ENCODE measurements at places on chromosomes 6 and 20.
A peak's percentile ranks its signal among the peaks of the same experiment; 100 is the strongest.

DNA sequence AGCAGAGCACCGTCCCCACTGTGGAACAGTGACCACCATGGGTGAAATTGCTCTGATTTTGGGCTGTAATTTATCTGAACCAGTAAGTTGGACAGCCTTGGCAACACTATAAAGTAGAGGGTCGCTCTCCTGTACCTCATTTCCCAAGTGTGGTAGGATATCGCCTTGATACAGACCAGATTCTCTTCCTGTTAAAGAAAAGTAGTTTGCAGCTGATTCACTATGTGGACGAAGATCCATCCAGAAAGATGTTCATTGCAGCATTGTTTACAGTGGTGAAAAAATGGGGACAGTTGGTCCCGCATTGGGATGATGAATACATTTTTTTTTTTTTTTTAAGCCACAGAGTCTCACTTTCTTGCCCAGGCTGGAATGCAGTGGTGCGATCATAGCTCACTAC is 74.3 kb downstream of the SLX4IP start:
- DNase-seq: no peak

GRCh38 chr6:116406678-116407345 is 36.1 kb downstream of the DSE start:
- no peak for DNase-seq

GRCh38 chr6:162727322-162728182 is at the start of the genes PACRG and PRKN:
Gene PACRG, plus strand, starts transcription at chr6:162727974.
Gene PRKN, minus strand, starts transcription at chr6:162727766.
- DNase-seq: peak; percentile 99

GRCh38 chr6:134041093-134041492 is 11.3 kb downstream of the SLC2A12 start:
- DNase-seq: no peak

Data from activated CD4-positive, alpha-beta T cell treated with anti-CD3 and anti-CD28 coated beads for 48 hours (primary cell).